ENCODE measurements at places on chromosomes 3 and 15. TPM values are rescaled to one million over a fixed set of nuclear protein-coding genes. Genes with fewer than 3 reads are reported as not detected.

Gene ACAD11
- 10.1 TPM for polyA plus RNA-seq

Gene NR2E3
- 0.70 TPM for polyA plus RNA-seq

Gene CCR1
- polyA plus RNA-seq, result 3.1 TPM

Gene POC1A
- 4.4 TPM for polyA plus RNA-seq

Gene CFAP91
- polyA plus RNA-seq, result 1.8 TPM

Gene NAALADL2
- polyA plus RNA-seq, result 0.58 TPM

Gene EPHA3
- polyA plus RNA-seq, result 0.37 TPM

Gene ZBBX
- not detected for polyA plus RNA-seq

Gene FOXL2
- polyA plus RNA-seq, result not detected

Gene C3orf85
- not detected for polyA plus RNA-seq

Gene GP5
- not detected for polyA plus RNA-seq

Gene MINAR1
- polyA plus RNA-seq, result 0.12 TPM

Gene TM6SF1
- polyA plus RNA-seq, result 1.1 TPM

Gene SAMD7
- not detected for polyA plus RNA-seq

Gene SAXO2
- 2.7 TPM for polyA plus RNA-seq

Gene KLF15
- polyA plus RNA-seq, result 16.6 TPM

Gene CHRNA7
- 1.1 TPM for polyA plus RNA-seq

Gene CTXN2
- polyA plus RNA-seq, result not detected

Gene CATSPER2
- 1.1 TPM for polyA plus RNA-seq

Gene KCNMB2
- 1.1 TPM for polyA plus RNA-seq

Gene TNNC1
- 20.3 TPM for polyA plus RNA-seq

Gene GOLGA8J
- polyA plus RNA-seq, result not detected

Gene SEMA3G
- 1.4 TPM for polyA plus RNA-seq

Gene TM4SF18
- polyA plus RNA-seq, result 0.87 TPM

Gene CEP70
- 12.1 TPM for polyA plus RNA-seq

Gene FSD2
- not detected for polyA plus RNA-seq

Gene SLC35G2
- polyA plus RNA-seq, result 1.1 TPM

Gene LRTM1
- not detected for polyA plus RNA-seq

Gene RNU5B-1
- polyA plus RNA-seq, result not detected

Gene ZPLD1
- polyA plus RNA-seq, result not detected

Gene RBSN
- polyA plus RNA-seq, result 8.5 TPM

Gene FBXO45
- 3.7 TPM for polyA plus RNA-seq

Gene SERPINI2
- 1.1 TPM for polyA plus RNA-seq

Gene DOCK3
- 0.06 TPM for polyA plus RNA-seq

Gene EIF4A2
- 319 TPM for polyA plus RNA-seq

Gene PTPN23
- 24.0 TPM for polyA plus RNA-seq

Gene RLBP1
- polyA plus RNA-seq, result not detected

Gene MESP2
- polyA plus RNA-seq, result 0.56 TPM

Gene OSBPL10
- 5.8 TPM for polyA plus RNA-seq

Gene SPTBN5
- polyA plus RNA-seq, result 2.6 TPM

Gene DUOXA2
- polyA plus RNA-seq, result 8.9 TPM

Gene MAP3K13
- polyA plus RNA-seq, result 22.8 TPM

Gene FHIT
- 5.0 TPM for polyA plus RNA-seq

Gene CX3CR1
- 0.15 TPM for polyA plus RNA-seq

Gene TRMT10C
- 13.1 TPM for polyA plus RNA-seq

Gene PYGO1
- polyA plus RNA-seq, result 0.61 TPM

Gene INSYN1
- 2.0 TPM for polyA plus RNA-seq

Gene TMCO5A
- polyA plus RNA-seq, result 1.4 TPM

Gene CTXND1
- polyA plus RNA-seq, result 3.8 TPM

Gene KLHL40
- polyA plus RNA-seq, result 0.05 TPM

Gene C2CD4A
- polyA plus RNA-seq, result 2.6 TPM

Gene IQCB1
- 12.2 TPM for polyA plus RNA-seq

Gene ARHGAP31
- polyA plus RNA-seq, result 1.2 TPM

Gene MUC13
- polyA plus RNA-seq, result 1.6 TPM

Gene ABHD17C
- polyA plus RNA-seq, result 14.0 TPM

Gene ITIH1
- polyA plus RNA-seq, result not detected

Gene MESD
- 9.2 TPM for polyA plus RNA-seq
